Keratinocyte (primary cell): ENCODE measurements at places on chromosomes 5 and 9. TPM values are rescaled to one million over a fixed set of nuclear protein-coding genes. Genes with fewer than 3 reads are reported as not detected.
A peak's percentile ranks its signal among the peaks of the same experiment; 100 is the strongest.

The NPR3 gene
- polyA plus RNA-seq, result 0.01 to 0.55 TPM (median 0.12 TPM) in 3 replicates

The CSF2 gene
- polyA plus RNA-seq, result 6.9 to 9.2 TPM (median 7.2 TPM) in 3 replicates

The PCDHGB2 gene
- polyA plus RNA-seq, result 0.12 to 0.15 TPM (median 0.12 TPM) in 3 replicates

The DBH gene
- not detected in 3 replicates for polyA plus RNA-seq

The SH3PXD2B gene
- polyA plus RNA-seq, result 17.3 to 17.9 TPM (median 17.6 TPM) in 3 replicates

The OR13D1 gene
- polyA plus RNA-seq, result not detected in 3 replicates

The SHISAL2B gene
- not detected in 3 replicates for polyA plus RNA-seq

GRCh38 chr5:128035689-128036088 is 47.9 kb upstream of the SLC12A2 start:
- no peak for DNase-seq
- peaks cover 23% of the 10 kb centered on the region for H3K4me1 ChIP-seq

DNA sequence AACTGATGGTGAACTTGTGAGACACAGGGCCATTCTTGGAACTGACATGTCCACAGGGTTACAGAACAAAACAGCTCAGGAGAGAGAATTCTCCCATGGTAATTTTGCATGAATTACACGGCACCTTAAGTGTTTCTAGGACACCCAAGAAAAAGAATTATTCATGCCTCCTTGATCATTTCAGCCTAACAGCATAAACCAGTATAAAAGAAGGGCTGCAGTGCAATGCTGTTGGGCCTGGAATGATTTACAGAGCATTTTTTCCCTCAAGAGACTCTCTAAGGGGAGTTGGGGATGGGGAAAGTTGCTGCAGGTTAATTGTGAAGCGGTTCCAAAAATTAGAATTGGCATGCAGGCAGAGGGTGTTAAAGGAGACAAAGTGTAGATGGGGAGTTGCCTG is 136.4 kb upstream of the FBXL7 start:
- H3K4me1 ChIP-seq, result no peaks in the 10 kb centered on the region
- no peak for DNase-seq
- H3K27me3 ChIP-seq, result no peaks in the 10 kb centered on the region

DNA sequence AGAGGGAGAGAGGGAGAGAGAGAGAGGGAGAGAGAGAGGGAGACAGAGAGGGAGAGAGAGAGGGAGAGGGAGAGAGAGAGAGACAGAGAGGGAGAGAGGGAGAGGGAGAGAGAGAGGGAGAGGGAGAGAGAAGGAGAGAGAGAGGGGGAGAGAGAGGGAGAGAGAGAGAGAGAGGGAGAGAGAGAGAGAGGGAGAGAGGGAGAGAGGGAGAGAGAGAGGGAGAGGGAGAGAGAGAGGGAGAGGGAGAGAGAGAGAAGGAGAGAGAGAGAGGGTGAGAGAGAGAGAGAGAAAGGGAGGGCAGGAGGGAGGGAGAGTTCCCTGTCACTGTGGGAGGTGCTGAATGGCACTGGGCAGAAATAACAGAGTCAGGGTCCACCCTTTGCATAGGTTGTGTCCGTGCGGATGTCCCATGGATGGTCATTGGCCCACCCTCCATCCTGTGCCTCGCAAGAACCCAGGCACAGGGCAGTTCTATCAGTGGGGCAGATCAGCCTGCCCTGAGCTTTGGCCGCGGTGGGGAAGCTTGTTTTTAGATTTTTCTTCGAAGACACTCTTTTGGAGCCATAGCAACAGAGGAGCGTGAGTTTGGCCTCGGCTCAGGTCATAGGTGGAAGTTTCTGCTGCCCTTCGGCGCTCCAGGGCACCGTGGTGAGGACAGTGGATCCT is 30.1 kb downstream of the ADAMTSL2 start:
- H3K27me3 ChIP-seq, result peaks cover 18% of the 10 kb centered on the region
- H3K4me1 ChIP-seq, result no peaks in the 10 kb centered on the region
- no peak overlapping the region for H3K27ac ChIP-seq
- no peak for DNase-seq
- H3K4me3 ChIP-seq, result no peak overlapping the region

- H3K4me3 ChIP-seq, result no peak overlapping the region
- DNase-seq, result no peak
- peaks cover 43% of the 10 kb centered on the region for H3K4me1 ChIP-seq
- peaks cover 3% of the 10 kb centered on the region for H3K36me3 ChIP-seq
Observed at GRCh38 chr5:132362086-132362485, 7.4 kb upstream of the SLC22A5 start.

GRCh38 chr9:78040726-78041125 is 9.1 kb upstream of the GNAQ start:
- H3K27me3 ChIP-seq, result no peaks in the 10 kb centered on the region
- H3K4me3 ChIP-seq, result no peak overlapping the region

DNA sequence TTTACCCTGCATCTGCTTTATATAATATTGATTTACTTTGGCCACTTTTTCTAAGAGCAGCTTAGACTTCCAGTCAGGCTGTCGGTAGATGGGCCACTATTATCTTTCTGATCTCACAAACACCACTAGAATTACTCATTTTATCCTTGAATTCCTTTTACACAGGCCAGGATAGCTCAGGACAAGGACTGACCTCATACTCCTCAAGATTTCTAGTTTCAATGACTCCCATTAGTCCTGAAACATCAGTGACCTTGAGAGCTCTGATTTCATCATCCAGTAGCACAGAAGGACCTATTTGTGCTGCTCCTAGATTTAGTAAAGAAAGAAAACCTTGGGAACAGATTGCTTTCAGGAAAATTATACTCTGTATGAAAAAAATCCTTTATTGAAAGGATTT is 727.9 kb upstream of the PTPRD start:
- no peaks in the 10 kb centered on the region for H3K36me3 ChIP-seq
- no peaks in the 10 kb centered on the region for H3K4me1 ChIP-seq
- no peak overlapping the region for H3K4me3 ChIP-seq
- H3K27ac ChIP-seq, result no peak overlapping the region
- DNase-seq, result no peak

DNA sequence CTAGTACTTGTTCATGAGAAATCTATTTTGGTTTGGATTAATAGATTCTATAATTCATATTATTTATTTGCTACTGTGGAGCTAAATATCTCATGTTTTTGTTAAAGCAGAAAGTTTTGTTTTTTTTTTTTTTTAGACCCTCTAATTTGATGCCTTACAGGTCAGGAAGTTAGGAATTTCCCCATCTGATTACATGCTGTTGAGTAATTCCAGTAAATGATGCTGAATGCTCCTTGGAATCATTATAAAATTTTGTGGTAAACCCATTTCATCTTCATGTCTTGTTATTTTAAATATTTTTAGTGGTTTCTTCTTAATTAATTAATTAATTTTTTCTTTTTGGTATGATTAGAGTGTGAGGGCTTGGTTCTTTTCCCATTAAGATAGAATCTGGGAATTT is 35.6 kb downstream of the NNT start:
- no peak overlapping the region for H3K27ac ChIP-seq
- no peaks in the 10 kb centered on the region for H3K27me3 ChIP-seq
- H3K36me3 ChIP-seq, result peaks cover 1% of the 10 kb centered on the region
- H3K4me1 ChIP-seq, result no peaks in the 10 kb centered on the region
- no peak for DNase-seq
- no peak overlapping the region for H3K4me3 ChIP-seq

- peaks cover 14% of the 10 kb centered on the region for H3K36me3 ChIP-seq
- H3K27ac ChIP-seq, result no peak within 1 kb of the TSS
- no peaks in the 10 kb centered on the region for H3K27me3 ChIP-seq
- H3K4me1 ChIP-seq, result peaks cover 22% of the 10 kb centered on the region
- H3K4me3 ChIP-seq, result no peak within 1 kb of the TSS
- no peak for DNase-seq
Observed at GRCh38 chr5:179793468-179794139, at the start of gene LTC4S. LTC4S (plus strand) TSS chr5:179793986; CDS start chr5:179794081, 95 bp downstream.

DNA sequence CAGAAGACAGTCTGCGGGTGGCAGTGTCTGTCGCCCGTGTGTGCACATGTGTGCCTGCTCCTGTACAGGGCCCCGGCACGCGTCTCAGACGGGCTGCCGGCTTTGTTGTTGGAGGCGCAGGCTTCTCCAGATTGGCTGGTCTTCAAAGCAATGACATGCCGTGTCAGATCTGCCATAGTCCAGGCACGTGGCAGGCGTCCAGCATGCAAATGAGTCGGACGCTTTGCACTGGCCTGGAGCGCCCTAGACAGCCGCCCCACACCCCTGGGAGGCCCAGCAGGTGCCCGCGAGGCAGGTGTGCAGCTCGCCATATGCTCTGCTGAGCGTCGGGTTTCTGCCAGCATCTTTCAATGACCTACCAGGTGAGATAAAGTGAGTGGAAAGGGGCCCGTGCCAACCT is 71.5 kb downstream of the GADD45G start:
- no peaks in the 10 kb centered on the region for H3K4me1 ChIP-seq
- no peak overlapping the region for H3K4me3 ChIP-seq
- H3K36me3 ChIP-seq, result no peaks in the 10 kb centered on the region
- peaks cover 22% of the 10 kb centered on the region for H3K27me3 ChIP-seq
- DNase-seq, result no peak

GRCh38 chr5:150999704-151000442 is 20.5 kb upstream of the GPX3 start:
- H3K27me3 ChIP-seq, result no peaks in the 10 kb centered on the region
- no peak overlapping the region for H3K27ac ChIP-seq
- H3K36me3 ChIP-seq, result no peaks in the 10 kb centered on the region
- DNase-seq, result no peak

DNA sequence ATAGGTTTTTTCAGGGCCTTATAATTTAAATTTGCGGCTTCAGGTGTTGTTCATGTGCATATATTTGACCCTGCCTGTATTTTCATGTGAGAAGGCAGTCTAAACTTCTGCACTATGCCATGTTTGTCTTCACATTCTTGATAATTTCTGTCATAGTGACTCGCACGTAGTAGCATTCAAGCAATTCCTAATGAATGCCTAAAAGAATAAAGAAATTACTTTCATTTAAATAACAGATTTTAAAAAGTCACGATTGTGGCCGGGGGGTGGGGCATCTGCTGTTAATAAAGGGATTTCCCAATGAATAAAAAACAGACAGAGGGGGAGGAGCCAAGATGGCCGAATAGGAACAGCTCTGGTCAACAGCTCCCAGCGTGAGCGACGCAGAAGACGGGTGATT is 318.0 kb downstream of the ADAMTS6 start:
- no peak overlapping the region for H3K4me3 ChIP-seq
- peaks cover 32% of the 10 kb centered on the region for H3K4me1 ChIP-seq
- H3K36me3 ChIP-seq, result peaks cover 7% of the 10 kb centered on the region
- H3K27me3 ChIP-seq, result no peaks in the 10 kb centered on the region
- no peak for DNase-seq

DNA sequence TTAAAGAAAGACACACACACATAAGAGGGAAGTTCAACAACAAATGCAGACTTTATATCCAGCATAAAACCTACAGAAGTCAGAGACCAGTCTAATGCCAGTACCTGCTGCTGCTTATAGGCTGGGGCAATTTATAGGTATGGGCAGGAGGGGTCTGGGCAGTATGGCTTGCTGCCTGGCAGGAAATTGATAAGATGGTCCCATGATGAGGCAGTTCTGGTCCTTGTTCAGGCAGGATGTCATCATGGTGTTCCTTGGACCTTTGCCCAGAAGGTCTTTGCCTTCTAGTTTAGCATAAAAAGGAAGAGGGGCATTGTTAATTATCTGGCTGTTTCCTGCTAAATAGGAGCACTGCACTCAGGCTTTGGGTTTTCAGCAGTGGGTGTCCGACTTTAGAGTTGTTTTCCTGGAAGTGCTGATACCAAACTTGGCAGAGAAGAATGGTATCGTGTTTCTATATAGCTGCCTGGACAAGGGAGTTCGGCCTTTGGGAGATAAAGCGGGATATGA is 10.4 kb upstream of the PDCD1LG2 start:
- peak overlapping the region; percentile 26 for H3K27ac ChIP-seq
- no peaks in the 10 kb centered on the region for H3K27me3 ChIP-seq
- H3K36me3 ChIP-seq, result no peaks in the 10 kb centered on the region
- DNase-seq, result no peak
- peaks cover 20% of the 10 kb centered on the region for H3K4me1 ChIP-seq

- H3K27ac ChIP-seq, result no peak overlapping the region
- H3K27me3 ChIP-seq, result no peaks in the 10 kb centered on the region
- peaks cover 24% of the 10 kb centered on the region for H3K36me3 ChIP-seq
- no peak overlapping the region for H3K4me3 ChIP-seq
- no peak for DNase-seq
Observed at GRCh38 chr9:69248005-69248404, 73.9 kb downstream of the TJP2 start.

- no peak overlapping the region for H3K4me3 ChIP-seq
- no peak for DNase-seq
- no peaks in the 10 kb centered on the region for H3K27me3 ChIP-seq
- H3K4me1 ChIP-seq, result peaks cover 16% of the 10 kb centered on the region
- H3K27ac ChIP-seq, result no peak overlapping the region
- H3K36me3 ChIP-seq, result no peaks in the 10 kb centered on the region
Observed at GRCh38 chr9:129968690-129969485, 74.1 kb downstream of the FNBP1 start.

DNA sequence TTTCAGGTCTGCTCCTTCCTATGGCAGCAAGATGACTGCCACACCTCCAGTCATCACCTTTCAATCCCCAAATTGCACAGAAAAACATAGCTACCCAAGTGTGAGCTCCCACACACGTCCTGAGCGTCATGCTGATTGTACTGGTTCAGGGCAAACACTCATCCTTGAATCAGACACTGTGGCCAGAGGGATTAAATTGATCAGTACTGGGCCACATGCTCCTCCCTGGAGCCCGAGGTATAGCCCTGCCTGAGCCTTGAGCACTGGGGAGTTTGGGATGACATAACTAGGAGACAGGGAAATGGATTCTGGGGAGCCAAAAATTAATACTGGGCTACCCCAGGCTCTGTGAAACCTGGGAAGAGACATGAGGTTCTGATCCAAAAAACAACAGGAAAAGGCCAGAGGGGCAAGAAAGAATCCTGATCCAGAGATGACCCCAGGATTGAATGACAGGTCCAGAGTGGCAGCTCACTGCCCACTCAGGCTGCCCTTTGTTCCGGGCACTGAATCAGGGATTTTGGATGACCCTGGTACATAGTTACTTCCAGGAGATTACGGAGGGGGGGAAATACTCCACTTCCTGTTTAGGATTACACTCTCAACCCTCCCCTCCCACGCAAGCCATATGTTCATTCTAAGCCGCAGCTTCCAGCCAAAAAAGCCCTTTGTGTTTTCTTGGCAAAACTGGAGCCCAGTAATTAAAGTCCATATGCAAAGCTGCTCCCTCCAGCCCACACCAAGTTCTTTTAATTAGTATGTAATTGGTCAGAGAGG is 141.6 kb upstream of the SPRY4 start:
- no peaks in the 10 kb centered on the region for H3K36me3 ChIP-seq
- no peaks in the 10 kb centered on the region for H3K27me3 ChIP-seq
- no peak overlapping the region for H3K27ac ChIP-seq
- DNase-seq, result no peak
- no peak overlapping the region for H3K4me3 ChIP-seq
- H3K4me1 ChIP-seq, result no peaks in the 10 kb centered on the region

DNA sequence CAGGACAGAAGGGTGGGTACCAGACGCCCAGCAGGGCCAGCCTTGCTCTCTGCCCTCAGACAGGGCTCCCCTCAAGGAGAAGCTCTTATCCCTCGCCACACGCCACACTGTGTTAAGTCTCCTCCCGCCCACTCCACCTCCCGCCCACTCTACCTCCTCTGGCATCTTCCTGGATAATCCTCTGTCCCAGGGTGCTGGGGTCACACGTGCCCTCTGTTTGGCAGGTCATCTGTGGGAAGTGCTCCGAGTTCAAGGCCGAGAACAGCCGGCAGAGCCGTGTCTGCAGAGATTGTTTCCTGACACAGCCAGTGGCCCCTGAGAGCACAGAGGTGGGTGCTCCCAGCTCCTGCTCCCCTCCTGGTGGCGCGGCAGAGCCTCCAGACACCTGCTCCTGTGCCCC is 26.0 kb upstream of the SUSD3 start:
- peaks cover 14% of the 10 kb centered on the region for H3K27me3 ChIP-seq
- no peak overlapping the region for H3K27ac ChIP-seq
- H3K4me3 ChIP-seq, result no peak overlapping the region
- no peak for DNase-seq
- H3K4me1 ChIP-seq, result no peaks in the 10 kb centered on the region
- no peaks in the 10 kb centered on the region for H3K36me3 ChIP-seq

- no peak for DNase-seq
- no peaks in the 10 kb centered on the region for H3K36me3 ChIP-seq
- no peaks in the 10 kb centered on the region for H3K27me3 ChIP-seq
- H3K4me1 ChIP-seq, result peaks cover 8% of the 10 kb centered on the region
Observed at GRCh38 chr9:121226175-121226574, 24.5 kb upstream of the RAB14 start.
